Heart left ventricle (tissue), 16 donors: ENCODE measurements at places on chromosomes 5 and 9. TPM values are rescaled to one million over a fixed set of nuclear protein-coding genes. Genes with fewer than 3 reads are reported as not detected.

Gene C8G
- 1.2 TPM for total RNA-seq

Gene PLPP1
- 74.6 TPM for total RNA-seq

Gene CACNA1B
- total RNA-seq, result 0.16 TPM

Gene PCDHA9
- total RNA-seq, result not detected

Gene ZSWIM6
- 7.7 TPM for total RNA-seq

Gene EGFLAM
- 7.5 TPM for total RNA-seq

Gene SCGB3A1
- total RNA-seq, result not detected

Gene PCBD2
- total RNA-seq, result 31.6 TPM

Gene OTP
- not detected for total RNA-seq

Gene MARVELD2
- 2.3 TPM for total RNA-seq

Gene QRFP
- total RNA-seq, result not detected

Gene GPR151
- total RNA-seq, result not detected
